LHCN-M2 (cell line): ENCODE measurements at places on chromosomes 12 and 14. TPM values are rescaled to one million over a fixed set of nuclear protein-coding genes. Genes with fewer than 3 reads are reported as not detected.

DNA sequence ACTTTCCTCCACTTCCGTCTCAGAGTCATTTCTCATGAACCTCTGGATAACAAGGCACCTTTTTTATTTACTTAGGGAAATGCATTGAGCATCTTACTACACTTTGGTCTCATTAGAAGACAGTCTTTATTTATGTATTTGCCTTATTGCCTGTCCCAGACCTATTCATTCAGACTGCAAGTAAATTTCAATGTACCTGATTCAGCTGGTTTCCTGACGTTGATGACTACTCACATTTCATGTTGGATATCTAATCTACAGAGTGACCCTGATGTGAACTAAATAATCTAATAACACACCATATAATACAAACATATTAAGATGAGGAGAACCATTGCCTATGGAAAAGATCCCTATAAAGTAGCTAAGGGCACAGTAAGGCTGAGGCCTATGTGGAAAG is 267.7 kb downstream of the SLC6A15 start:
- no peak for DNase-seq

DNA sequence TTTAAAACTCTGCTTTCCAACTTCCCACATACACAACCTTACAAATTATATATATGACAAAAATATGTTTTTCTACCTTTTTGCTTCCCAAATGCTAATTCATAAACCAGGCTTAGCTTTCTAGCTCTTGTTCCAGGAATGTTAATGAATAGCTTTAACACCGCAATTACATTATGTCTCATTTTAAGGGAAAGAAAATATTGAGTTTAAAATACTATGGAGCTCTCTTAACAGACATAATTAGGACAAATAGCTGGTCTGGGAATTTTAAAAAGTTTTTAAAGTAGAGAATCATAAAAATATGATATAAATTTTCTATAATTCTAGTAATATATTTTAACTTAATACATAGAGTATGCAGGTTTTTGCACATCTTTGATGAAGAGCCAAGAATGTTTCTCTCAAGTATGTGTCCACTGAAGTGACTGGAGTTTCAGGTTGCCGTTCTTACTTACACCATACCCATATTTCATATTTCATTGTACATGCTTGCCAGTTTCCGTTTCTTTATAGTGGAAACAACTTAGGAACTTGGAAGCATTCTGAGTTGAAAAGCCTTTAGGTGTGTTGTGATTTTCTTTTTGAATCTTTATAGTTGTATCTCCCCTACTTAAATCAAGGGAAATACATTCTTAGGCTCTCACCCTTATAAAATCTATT is 90.6 kb upstream of the SLCO1C1 start:
- no peak for DNase-seq

GRCh38 chr14:105120056-105120455 is 48.5 kb downstream of the JAG2 start:
- no peak for DNase-seq

DNA sequence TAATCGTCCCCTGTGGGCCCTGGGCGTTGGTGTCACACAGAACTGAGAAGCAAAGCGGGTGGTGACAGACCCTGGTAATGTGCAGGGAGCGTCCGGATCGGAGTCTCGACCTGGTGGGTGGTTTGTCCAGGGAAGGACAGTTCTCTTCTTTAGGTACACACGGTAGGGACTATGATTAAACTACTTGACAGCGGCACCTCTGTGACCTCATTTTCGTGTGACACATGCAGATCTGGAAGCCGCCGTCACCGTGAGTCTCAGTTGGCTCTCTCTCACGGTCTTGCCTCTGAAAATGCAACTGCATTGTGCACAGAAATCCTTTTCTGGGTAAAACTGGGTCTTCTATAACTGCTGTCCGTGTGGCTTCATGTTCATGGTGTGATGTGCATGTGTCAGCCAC is 32.1 kb downstream of the XRCC3 start:
- DNase-seq = no peak

- DNase-seq = peak; percentile 56
Observed at GRCh38 chr12:53048033-53048779, 1.7 kb upstream of the TNS2 start.

DNA sequence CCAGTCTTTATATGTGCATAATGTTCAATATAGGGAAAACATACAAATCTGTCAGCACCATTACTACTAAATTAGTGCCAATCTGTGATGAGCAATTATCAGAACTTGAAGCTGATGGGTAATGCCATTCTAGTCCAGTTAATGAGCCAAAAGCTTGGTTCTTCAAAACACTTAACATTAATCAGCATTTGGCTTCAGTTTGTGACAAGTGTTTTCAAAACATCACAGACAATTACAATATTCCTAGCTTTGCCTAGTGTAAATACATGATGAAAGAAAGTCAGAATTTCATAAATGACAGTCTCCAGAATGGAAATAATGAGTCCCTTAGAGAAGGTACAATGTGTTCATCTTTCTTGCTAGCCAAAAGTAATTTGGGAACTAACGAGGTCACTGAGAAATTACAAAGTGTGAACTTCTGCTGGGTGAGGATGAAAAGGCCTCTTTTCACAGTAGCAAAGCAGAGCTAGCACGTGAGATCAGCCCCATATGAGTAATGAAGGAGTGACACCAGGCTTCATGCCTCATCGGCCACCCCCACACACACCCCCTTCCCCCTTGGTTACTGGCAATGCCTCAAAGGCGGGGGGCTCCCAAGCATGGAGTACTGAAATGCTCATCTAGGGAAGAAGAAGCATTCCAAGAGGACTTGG is 180.6 kb upstream of the EEA1 start:
- no peak for DNase-seq

- no peak for DNase-seq
Observed at GRCh38 chr12:105548626-105549025, 218.1 kb downstream of the C12orf75 start.

- no peak for DNase-seq
Observed at GRCh38 chr12:84604551-84604950, 308.0 kb downstream of the SLC6A15 start.

GRCh38 chr12:25708661-25709060 is 155.6 kb upstream of the LMNTD1 start:
- no peak for DNase-seq

- DNase-seq = no peak
Observed at GRCh38 chr12:53050426-53051057, 677 bp downstream of the TNS2 start.

DNA sequence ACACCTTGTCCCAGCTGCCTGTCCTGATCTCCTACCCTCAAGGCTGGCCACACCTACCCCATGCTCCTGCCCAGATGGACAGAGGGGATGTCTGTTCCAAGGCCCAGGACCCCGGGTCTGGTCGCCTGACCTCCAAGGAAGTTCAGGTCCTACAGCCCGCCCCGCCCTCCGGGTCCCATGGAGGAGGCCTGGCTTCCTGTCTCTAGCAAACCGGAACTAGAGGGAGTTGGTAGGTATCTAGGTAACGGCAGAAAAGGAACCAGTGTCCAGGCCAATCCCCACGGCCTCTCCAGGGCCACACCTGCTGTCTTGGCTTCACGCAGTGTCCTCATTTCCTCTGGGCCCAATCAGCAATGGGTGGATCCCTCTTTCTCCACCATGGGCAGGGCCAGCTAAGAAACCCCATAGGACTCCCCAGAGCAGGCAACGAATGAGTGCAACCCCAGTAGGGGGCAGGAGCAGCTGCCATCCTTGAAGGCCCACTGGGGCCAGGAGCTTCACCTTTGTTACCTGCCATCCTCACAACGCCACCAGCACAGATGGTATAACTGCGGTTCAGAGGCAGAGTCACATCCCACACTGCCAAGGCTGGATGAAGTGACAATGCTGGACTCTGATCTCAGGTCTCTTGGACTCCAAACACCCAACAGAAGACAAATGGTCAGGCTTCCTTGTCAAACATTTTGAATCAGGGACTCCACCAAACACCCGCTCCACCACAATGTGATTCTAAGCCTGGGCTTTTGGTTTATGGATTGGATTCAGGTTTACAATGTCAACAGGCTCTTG is 25.1 kb upstream of the RPLP0 start:
- DNase-seq = no peak

DNA sequence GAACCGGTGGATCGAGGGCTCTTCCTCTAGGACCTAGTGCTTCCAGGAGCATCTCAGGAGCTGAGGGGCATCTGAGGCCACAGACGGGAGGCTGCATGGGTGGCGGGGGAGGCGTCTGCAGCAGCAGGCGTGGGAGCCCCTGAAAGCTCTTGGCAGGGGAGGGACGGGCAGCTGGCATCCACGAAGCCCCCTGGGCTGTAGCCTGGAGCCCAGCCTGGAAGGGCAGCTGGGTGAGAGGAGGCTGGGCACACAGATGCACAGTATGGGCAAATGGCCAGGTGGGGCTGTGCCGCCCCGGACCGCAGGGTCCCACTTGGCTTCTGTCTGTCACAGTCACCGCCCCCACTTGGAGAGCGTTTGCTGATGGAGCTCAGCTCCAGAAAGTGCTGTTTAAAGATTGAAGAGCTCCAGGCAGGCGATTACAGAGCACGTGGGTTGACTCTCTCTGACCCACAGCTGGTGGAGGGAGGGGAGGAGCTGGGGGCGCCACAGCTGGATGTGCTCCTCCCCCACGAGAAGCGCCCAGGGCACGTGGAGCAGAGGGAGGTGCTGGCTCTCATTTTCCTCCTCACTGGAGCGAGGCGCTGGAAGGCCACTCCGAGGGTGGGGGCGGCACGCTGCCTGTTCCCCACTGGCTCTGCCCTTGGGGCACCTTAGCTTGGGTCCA is 155.0 kb upstream of the C14orf180 start:
- DNase-seq = no peak

- DNase-seq = no peak
Observed at GRCh38 chr12:11798006-11798708, 148.7 kb downstream of the ETV6 start.

DNA sequence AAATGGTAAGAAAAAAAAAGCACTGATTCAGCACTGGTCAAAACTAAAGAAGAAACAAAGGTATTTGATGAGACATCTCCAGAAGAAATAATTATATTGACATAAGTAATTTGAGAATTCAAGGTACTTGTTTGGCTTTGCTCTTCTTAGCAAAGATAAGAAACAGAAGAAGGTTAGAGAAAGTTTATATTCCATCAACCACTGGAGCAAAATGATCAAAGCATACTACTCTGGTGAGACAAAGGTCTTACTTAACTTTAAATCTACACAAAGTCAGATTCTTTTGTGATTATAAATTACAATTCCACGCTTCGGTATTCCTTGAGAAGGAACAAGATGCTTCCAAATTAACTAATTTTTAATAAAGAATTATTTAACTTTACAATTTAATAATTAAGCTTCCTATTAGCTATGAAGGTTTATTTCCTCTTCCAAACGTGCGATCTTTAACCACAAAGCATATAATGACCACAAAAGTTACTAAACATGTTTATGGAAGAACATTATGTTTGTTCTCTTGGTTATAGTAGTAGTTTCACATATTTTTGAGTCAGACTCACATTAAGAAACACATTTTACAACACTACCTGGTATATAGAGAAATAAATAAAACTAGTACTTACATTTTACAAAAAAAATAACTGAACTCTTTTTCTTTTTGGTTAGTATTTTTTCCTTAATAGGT is 53.4 kb downstream of the METTL25 start:
- DNase-seq = peak; percentile 69

DNA sequence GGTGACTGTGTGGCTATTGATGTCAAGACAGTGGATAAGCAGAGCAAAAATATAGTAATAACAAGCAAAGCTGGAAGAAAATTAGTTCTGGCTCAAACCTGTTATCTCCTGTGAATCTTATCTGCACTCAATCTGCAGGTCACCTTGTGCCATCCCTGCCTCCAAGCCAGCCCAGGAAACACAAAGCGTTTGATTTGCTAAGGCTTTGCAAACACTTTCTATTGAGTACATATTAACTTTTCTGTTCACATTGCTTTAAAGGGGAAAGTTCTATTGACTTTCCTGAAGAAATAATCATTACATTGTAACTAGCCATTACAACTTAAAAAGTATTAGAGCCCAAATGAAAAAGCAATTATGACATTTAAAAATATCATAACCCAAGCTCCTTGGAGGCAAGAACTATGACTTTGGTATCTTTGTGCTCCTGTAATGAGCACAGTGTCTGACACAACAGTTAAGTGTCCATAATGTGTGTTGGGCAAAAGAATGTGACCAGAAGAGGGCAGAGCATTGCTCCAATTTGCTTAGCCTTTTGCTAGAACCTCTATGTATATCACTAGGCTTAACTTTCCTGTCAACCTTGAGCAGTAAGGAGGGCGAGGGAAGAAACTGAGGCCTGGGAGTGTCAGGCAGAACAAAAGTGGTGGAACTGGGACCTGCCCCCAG is 24.7 kb downstream of the SERPINA3 start:
- no peak for DNase-seq

DNA sequence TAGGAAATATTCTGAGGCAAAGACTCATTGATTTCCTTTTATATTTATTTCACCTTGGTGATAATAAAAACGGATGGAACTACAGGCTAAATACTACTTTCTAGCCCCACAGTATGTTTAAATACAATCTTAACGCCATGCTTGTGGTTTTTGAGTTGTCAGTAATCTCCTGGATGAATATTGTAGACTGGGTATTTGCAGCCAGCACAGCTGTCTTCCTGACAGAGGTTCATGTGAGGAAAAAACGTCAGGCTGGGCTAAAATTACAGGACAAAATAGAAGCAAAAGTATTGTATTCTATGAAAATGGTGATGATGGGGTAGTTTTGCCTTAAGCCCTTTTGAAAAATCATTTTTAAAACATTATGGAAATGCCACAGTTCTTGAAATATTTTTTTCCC is 140.9 kb downstream of the CCDC91 start:
- DNase-seq = peak; percentile 77

- DNase-seq = no peak
Observed at GRCh38 chr12:115864396-115864795, 413.1 kb downstream of the MED13L start.

GRCh38 chr12:105738051-105738450 is 400.7 kb downstream of the NUAK1 start:
- DNase-seq = no peak

TRAF3 gene
- 15.9 and 17.0 TPM in 2 replicates for total RNA-seq

NOS1 gene
- total RNA-seq = not detected in 2 replicates

TTC6 gene
- not detected in 2 replicates for total RNA-seq

CRIP1 gene
- not detected in 2 replicates for total RNA-seq

NDRG2 gene
- 0.86 TPM in 1 of 2 replicates, not detected in the other for total RNA-seq

NPAS3 gene
- not detected in 2 replicates for total RNA-seq

THAP2 gene
- 3.0 and 6.3 TPM in 2 replicates for total RNA-seq
